ENCODE measurements at places on chromosomes 6 and 20. TPM values are rescaled to one million over a fixed set of nuclear protein-coding genes. Genes with fewer than 3 reads are reported as not detected.

ADGRB3 gene
- 1.5 TPM for total RNA-seq

HLA-DQB2 gene
- total RNA-seq = not detected

LY6G5B gene
- total RNA-seq = 10.2 TPM

DNA sequence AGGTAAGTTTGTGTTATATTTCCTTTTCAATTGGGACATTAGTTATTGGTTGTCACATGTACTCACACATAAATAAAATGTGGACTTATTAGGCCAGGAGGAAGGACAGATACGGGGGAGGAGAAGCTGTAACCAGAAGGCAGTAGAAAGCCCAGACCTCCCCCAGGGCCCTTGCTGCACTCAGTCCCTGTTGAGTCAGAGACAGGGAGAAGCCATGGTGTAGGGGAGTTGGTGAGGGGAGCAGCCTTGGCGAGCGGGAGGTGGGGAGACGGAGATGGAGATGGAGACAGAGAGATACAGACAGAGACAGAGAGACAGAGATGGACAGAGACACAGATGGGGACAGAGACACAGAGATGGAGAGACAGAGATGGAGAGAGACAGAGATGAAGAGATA is 263.2 kb downstream of the DLL1 start:
- DNase-seq = no peak

DNA sequence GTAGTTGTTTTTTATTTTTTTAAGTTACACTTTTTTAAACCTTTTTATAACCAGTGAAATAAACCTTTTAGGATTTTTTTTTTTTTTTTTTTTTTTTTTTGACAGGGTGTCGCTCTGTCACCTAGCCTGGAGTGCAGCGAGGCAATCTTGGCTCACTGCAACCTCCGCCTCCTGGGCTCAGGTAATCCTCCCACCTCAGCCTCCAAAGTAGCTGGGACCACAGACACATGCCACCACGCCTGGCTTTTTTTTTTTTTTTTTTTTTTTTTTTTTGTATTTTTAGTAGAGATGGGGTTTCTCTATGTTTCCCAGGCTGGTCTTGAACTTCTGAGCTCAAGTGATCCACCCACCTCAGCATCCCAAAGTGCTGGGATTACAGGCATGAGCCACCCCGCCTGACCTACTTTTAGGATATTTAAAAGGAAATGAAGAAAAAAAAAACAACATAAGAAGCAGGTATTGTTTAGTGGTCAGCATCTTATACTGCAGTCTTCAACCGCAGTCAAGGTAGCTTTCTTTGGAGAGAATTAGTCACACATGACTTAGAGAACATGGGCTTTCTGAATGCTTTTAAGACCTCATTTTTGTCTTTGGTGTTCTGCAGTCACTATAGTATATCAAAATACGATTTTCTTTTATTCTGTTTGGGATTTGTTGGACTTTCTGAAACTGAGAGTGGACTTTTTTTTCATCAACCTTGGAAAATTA is 1.6 kb downstream of the POLR1H start:
- DNase-seq = no peak

GRCh38 chr6:13517116-13517515 is 29.7 kb upstream of the GFOD1 start:
- DNase-seq = no peak

DNA sequence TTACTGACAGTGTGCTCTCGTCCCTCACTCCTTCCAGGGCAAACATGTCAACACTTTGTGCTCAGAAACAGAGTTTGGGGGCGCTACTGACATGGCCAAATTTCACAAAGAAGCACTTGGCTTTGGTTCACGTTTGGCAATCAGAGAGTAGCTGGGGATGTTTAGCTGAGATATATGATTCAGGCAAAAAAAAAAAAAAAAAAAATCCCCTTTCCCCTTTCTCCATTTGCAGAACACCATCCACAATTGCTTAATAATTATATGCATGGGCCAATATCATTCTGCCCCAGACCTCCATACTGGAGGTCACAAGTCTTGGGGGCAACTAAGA is 128.4 kb upstream of the ADGRF1 start:
- DNase-seq = no peak
